ENCODE measurements at places on chromosomes 7 and 10. TPM values are rescaled to one million over a fixed set of nuclear protein-coding genes. Genes with fewer than 3 reads are reported as not detected.
A peak's percentile ranks its signal among the peaks of the same experiment; 100 is the strongest.

Gene ZNF12
- 23.3 TPM for total RNA-seq

DNA sequence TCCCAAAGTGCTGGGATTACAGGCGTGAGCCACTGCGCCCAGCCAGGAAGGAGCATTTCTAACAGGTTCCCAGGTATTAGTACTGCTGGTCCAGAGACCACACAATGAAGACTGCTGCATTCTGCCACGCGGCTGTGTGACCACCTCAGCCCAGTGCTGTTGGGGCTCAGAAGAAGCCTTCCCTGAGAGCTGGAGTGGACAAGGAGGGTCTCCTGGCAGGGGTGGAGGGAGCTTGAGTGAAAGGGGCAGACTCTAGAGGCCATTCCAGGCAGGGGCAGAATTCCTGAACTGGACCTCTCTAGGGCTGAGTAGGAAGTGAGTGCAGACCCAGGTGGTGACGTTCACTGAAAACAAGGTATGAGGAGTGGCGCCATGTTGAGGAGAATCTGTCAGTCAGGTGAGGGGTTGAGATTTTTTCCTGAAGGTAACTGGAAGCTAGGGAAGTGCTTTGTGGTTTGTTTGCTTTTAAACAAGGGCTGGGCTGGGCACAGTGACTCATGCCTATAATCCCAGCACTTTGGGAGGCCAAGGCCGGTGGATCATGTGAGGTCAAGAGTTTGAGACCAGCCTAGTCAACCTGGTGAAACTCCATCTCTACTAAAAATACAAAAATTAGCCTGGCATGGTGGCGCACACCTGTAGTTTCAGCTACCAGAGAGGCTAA, 67.6 kb downstream of the TACC2 start:
- DNase-seq, result no peak

Gene ABCC2
- total RNA-seq, result 0.28 TPM

Gene NKX2-3
- total RNA-seq, result not detected

DNA sequence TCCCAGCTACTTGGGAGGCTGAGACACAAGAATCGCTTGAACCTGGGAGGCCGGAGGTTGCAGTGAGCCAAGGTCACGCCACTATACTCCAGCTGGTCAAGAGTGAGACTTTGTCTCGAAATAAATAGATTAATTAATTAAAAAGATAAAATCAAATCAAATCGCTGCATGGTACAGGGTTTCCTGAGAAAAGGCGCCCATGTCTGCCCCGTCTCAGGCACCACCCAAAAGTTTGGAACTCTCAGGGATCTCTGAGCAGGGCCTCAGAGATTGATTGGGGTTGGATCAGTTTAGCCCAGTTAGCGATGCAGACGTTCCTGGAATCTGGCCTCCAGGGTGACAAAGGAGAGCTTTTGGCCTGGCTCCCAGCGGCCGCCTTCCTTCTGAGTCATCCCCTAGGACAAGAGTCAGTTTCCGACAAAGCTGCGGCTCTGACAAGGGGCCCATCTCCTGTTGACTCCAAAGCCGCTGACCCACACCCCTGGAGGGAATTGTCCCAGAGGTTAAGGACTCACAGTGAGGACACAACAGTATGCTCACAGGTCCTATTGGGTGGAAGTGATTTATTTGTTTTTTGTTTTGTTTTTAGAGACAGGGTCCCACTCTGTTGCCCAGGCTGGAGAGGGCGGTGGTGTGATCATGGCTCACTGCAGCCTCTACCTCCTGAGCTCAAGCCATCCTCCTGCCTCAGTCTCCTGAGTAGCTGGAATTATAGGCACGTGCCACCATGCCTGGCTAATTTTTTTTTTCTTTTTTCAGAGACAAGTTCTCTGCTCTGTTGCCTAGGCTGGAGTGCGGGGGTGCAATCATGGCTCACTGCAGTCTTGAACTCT, 6.8 kb downstream of the ORAI2 start:
- DNase-seq, result peak; percentile 87

Gene SCIN
- total RNA-seq, result 0.11 TPM

DNA sequence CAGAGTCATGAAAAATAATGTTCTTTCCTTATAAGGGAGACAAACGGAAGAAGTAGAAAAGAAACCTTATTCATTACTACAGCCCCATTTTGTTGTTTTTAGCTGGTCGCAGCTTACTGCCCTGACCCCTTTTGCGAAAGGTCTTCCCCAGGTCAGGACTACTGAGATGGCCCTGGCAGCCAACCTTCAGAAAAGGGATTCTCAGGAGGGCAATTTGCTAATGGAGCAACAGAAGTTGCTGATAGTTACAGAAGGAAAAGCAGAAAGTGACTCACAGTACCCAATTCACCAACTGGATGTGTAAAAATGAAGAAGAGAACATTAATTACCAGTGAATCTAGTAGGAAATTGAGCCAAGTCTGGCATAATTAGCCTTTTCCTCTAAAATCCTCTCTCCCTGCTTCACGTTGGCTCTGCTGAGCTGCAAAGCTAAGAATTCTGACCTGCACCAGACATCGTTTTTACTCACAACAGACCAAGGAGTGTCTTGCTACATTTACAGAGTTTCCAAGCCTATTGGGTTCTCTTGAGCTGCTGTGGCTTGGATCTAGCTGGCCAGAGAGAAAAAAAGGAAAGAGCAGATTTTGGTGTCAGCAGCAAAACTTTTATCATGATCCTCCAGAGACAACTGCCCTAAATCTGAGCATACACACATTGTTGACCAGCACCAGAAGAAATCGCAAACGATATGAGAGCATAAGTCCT, 499.9 kb upstream of the FZD8 start:
- DNase-seq, result no peak

DNA sequence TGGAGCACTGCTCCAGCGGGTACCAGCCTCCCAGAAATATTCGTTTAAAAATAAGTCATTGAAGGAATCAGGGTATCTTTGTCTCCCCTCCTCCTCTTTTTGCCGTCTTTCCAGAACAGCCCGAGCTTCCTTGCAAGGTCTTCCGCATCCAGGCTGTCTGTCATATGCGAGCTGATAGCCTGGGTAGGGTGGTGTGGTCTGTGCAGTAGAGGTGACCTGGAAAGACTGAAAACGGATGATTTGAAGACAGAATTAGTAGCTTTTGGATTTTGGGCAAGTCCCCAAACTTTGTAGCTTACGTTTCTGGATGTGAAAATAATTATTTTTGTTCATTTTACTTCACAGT, 480 bp downstream of the VPS50 start:
- no peak for DNase-seq

Gene IFIT1B
- total RNA-seq, result not detected

Gene PTPN20
- 0.61 TPM for total RNA-seq

Gene CYP2C8
- total RNA-seq, result 3.4 TPM

DNA sequence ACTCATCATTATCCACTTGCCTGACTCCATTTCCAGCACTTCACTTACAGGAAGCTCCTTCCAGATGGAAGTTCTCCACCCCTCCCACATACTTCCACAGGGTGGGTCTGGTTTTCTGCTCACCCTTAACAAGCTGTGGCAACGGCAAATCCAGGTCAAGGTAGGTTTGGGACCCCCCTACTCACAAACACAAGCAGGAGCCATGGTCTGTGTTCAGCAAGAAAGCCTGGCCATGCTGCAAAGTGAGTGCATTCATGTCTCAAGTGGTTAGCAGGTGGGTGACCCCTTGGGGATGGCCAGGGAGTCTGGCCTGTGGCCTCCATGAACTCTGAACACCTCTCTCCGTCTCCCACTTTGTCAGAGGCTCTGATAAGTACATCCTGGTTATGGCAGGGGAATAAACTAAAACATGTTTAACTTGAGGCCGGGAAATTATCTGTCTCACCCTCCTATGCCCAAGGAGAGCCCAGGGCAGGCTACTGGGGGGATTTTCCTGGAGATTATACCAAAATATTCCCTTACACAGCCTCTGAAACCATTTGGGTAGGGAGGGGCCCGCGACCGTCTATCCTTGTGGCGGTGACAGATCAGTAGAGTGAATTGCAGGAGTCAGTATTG, 844 bp downstream of the XPNPEP1 start:
- DNase-seq, result no peak

Gene EN2
- total RNA-seq, result not detected

DNA sequence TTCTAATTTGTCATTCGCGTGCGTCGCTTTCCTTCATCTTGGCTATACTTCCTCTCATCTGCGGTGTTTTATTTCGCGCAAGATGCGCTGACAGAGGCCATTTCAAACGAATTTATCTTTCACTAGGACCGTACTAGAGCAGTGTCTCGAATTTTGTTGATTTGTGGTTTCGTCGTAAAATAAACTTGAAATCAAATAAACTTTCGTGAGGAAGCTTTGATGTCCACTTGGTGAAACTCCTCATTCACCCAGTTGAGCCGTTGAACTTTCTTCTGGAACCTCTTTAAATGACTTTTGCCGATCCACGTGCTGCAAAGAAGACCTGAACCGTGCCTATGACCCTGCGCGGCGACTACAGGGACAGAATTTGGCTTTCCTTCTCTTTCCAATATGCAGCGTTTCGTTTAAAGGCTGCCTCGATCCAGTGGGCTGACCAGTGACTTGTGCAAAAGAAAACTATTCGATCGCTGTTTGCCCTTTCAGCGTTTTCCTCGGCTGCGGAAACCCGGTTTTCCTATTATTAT, 163.9 kb upstream of the PPP1R3A start:
- DNase-seq, result no peak

Gene AASS
- 104 TPM for total RNA-seq

DNA sequence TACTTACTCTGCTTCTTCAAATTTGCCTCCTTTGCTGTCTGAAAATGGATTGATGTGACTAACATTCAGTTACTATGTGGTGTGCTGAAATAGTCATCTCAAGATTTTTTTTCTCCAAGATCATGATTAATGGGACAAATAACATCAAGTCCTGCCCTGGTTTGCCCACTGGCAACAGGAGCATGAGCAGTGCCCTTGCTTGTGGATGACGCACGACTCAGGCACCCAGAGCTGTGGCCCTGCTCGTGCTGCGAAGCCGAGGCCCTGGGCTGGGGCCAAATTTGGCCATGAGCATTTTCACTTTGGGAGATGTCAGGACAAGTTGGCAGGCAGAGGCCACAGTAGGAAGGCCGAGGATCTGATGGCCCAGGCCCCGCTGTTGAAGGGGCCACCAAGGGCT, 239.8 kb upstream of the IGFBP3 start:
- DNase-seq, result no peak

- peak; percentile 50 for DNase-seq
These were observed 8.9 kb upstream of the EMX2 start for GRCh38 chr10:117533507-117534281.

- DNase-seq, result no peak
These were observed 154.0 kb downstream of the RAB11FIP2 start for GRCh38 chr10:117892681-117893220.

GRCh38 chr7:18685971-18686370, 190.4 kb downstream of the HDAC9 start:
- no peak for DNase-seq

- no peak for DNase-seq
These were observed 53.2 kb downstream of the ADRB1 start for GRCh38 chr10:114096864-114097263.

- DNase-seq, result peak; percentile 88
These were observed 298.6 kb downstream of the REEP3 start for GRCh38 chr10:63819753-63820329.
